ENCODE measurements at places on chromosomes 4 and X.

GRCh38 chrX:125340490-125340889 lies 20.8 kb downstream of the TEX13C start:
- no peak for DNase-seq

GRCh38 chrX:17882680-17883079 lies 21.6 kb upstream of the RAI2 start:
- no peak for DNase-seq

DNA sequence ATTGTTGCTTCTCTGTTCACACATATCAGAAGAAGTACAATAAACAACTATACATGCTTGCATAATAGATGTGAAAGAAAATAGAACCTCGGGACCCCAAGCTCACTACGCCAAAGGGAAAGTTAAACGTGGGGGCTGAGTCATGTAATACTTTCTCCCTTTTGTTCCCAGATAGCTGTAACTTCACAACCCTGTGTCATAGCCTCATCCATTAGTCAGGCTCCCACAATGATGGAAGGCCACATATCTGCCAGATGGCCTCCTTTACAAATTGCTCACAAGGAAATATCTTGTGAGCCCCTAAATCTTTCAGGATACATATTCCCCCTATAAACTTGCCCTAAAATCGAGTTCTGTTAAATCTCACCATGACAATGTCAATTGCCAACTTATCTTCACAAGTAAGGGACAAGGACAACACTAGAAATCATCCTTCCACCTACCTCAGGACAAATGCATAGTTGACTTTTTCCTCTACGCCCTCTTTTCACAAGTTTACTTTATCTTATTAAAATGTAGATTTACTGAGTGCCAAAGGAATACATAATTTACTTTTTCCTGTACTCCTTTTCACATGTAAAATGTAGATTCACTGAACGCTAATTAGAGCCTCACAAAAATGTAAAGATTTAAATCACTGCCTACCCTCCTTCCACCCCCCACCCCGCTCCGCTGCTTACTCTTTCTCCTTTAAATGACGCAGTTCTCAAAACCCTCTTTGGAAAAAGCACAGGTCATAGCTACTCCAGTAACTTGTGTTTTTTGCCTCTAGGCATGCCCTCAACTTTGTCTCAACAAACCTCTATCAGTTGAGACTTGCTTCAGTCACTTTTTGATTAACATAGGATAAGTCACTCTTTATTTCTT lies 477.1 kb downstream of the DTHD1 start:
- no peak for DNase-seq

DNA sequence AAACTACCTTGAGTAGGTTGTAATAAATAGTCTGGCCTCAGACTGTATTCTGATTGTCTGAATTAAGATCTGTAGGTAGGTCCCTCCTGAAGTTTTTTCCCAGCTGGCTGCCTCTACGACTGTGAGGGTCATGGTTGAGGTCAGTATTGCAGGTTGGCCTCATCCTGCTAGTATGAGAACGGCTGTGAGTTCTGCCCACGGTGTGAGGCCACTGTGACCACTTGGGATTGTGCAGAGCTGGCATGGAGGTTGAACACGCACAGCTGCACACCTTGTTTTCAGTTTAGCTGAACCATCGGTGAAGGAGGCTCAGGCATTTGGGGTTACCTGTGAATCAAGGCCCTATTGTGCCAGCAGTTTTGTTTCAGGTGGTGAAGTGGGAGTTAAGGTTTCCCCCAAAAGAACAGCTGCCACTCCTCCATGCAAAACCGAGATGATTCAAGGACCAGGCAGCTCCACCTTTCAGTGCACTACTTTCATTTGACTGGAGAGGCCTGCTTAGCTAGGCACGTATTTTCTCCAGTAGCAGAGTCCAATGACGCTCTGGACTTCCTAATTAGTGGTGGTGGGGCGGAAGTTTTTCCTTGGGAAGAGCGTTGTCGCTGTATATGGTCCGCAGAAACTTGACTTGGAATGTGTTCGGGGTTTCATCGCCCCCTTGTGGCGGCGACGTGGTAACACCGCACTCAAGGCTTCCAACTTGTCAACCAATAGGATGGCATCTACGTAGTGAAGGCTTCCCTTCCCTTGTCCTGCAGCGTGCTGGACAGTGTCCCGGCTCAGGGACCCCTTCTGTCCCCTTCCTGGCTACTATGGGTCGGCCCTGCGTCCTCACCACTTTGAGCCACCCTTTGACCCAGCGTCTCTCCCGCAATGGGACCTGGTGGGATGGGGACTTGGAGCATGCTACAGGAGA lies 13.8 kb downstream of the CMC4 start:
- DNase-seq, result peak; percentile 45

DNA sequence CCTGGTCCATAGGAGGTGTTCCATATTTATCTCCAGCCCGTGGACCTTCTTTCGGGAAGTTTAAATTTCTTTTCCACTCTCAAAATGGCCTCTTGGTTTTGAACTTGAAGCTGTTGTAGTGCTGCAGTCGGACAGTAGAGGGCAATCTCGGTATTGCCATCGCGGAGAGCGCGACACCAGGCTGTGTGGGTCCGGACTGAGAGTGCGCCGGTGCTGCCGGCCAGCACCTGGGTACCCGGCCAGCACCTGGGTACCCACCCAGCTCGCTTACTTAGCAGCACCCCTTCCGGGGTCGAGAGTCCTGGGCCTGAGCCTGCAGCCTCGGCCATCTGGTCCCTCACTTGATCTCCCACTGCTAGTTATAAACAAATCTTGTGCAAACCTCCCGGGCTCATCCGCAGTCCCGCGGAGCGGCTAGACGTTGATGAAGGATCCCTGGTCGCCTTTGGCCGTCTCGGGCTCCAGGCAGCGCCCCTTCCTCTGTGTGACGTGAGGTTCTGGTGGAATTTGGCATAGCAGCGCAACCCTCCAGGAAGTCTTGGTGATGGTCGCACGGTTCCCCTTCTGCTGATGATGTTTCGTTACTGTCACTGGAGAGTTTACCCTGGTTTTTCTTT lies 18.0 kb downstream of the FAM9A start:
- DNase-seq, result no peak

GRCh38 chr4:67746797-67747495 lies 7.2 kb downstream of the GNRHR start:
- peak; percentile 67 for DNase-seq

DNA sequence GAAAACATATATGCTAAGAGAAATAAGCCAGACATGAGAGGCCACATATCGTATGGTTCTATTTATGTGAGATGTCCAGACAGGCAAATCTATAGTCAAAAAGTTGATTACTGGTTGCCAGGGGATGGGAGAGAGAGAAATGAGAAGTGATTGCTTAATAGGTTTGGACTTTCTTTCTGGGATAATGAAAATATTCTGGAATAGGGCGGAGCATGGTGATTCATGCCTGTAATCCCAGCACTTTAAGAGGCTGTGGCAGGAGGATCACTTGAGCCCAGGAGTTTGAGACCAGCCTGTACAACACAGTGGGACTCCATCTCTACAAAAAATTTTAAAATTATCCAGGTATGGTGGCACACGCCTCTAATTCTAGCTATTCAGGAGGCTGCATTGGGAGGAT lies 22.4 kb downstream of the RBM47 start:
- no peak for DNase-seq

- DNase-seq, result no peak
Measured at GRCh38 chrX:71105628-71106027, 912 bp downstream of the CXorf65 start.

DNA sequence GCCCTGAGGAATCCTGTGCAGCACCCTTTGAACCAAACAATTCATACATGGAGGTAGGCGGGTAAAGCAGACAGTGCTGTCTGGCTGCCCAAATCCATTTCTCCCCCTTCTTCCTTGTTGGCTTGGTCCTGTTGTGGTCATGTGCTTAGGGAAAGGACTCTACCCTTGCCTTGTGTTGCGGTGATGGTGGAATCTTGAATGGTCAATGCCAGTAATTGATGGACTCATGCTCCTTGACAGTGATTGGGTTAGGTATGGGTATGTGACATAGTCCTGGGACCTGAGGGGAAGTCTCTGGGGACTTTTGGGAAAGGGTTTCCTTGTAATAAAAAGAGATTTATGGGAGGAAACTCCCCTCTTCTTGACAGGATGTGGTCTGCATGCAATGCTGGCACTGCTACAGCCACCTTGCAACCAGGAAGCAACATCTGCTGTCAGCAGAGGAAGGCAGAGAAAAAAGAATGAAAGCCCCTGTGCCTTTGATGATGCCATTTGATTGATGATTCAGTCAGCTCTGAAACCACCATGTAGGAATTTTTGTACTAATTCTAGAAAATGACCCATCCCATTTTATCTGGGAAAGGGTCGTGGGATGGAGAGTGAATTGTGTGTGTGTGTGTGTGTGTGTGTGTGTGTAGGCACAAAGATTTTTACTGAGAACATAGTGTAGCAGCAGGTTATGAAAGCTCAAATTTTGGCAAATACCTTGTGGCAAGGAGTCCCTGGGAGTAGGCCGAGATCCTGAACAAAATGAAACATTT lies 30.0 kb upstream of the HUWE1 start:
- peak; percentile 74 for DNase-seq

DNA sequence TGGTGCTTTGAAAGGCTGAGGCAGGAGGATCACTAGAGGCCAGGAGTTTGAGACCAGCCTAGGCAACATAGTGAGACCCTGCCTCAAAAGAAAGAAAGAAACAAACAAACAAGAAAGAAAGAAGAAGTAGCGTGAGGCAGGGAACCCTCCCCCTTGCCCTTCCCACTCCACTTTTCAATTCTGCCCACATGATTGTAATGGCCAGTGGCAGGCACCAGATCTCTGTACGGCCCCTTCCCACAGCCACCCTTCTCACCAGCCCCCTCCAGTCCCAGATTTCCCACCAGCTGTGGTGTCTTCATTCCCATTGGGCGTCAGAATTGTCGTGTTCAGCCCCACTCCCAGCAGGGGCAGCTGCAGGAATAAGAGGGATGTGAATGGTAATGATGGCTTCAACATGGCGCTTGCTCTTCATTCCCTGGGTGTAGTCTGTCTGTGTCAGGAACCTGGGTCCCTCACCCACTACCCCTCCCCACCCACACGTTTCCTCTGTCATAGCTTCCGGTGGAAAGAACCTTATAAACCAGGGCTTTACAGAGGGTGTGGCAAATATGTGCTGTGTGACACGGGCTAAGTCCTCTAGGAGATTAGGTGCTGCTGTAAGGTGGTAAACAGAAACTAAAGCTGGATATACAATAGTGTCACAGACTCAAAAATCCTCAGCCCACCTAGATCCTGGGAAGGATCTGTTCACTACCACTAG lies at the start of gene IL2RG:
Gene IL2RG (minus strand): TSS at position 437 of the 703 bp plus-strand sequence. CDS start 38 bp downstream, at position 399.
- DNase-seq, result peak; percentile 84

DNA sequence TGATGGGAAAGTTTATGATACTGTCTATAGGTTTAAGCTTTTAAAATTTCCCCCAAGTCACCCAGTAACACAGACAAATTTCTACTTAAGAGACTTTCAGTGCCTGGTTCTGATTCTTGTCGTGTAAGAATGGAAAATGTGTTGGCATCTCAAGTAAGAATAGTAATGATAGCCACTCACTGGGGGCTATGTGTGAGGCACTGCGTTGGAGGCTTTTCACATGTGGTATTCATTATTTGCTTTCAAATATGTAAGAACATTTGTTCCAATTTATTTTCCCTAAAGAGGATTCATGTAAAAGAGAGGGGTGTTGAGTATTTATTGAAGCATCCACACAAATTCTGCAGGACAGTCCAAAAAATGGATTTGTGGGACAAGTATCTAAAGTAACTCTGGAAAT lies 143.6 kb downstream of the FNIP2 start:
- no peak for DNase-seq

GRCh38 chrX:46580613-46581012 lies 7.0 kb downstream of the CHST7 start:
- DNase-seq, result no peak

DNA sequence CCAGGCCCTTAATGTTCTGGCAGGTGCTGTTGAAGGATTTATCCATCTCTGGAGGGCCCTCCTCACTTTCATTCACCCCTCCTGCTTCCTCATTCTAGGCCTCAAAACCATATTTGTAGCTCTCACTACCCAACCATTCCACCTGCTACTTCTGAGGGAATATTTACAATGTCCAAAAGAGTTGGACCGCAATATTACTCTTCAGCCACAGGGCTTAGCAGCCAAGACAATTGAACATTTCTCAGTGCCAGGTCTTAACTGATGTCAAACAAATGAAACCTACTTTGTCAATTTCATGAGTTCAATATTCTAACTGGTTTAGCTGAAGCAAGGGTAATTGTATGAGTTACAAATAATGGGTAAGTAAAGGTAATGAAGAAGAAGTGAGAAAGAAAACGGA lies 113.2 kb downstream of the ENOX2 start:
- no peak for DNase-seq

GRCh38 chr4:23036921-23037495 lies 344.3 kb downstream of the GBA3 start:
- DNase-seq, result no peak

- DNase-seq, result no peak
Measured at GRCh38 chrX:4197971-4198370, 484.5 kb upstream of the PRKX start.

DNA sequence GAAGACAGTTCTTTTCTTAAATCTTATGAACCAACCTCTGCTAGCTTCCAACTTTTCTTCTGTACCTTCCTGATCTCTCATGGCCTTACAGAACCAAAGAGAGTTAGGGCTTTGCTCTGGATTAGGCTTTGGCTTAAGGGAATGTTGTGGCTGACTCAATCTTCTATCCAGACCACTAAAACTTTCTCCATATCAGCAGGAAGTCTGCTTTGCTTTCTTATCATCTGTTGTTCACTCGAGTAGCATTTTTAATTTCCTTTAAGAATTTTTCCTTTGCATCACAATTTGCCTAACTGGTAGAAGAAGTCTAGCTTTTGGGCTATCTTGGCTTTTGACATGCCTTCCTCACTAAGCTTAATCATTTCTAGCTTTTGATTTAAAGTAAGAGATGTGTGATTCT lies 167.0 kb downstream of the TBCK start:
- no peak for DNase-seq

GRCh38 chr4:40333921-40334352 lies 1.2 kb upstream of the CHRNA9 start:
- no peak for DNase-seq

DNA sequence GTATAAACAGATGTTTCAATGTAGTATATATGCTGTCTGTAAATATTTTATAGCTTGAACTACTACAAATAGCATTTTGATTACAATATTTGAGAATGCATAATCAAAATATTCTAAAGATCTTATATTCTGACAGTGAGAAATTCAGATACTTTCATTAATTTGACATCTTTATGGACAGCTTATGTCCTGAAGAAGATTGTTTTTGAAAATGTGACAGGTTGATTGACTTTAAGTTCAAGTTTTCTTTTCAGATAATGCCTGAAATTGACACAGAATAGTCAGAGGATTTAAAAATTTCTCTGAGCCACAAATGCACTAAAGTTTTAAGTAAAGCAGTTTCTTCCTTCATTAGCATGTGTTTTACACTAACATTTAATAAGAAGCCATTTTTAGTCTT lies 799.8 kb downstream of the CCSER1 start:
- no peak for DNase-seq

DNA sequence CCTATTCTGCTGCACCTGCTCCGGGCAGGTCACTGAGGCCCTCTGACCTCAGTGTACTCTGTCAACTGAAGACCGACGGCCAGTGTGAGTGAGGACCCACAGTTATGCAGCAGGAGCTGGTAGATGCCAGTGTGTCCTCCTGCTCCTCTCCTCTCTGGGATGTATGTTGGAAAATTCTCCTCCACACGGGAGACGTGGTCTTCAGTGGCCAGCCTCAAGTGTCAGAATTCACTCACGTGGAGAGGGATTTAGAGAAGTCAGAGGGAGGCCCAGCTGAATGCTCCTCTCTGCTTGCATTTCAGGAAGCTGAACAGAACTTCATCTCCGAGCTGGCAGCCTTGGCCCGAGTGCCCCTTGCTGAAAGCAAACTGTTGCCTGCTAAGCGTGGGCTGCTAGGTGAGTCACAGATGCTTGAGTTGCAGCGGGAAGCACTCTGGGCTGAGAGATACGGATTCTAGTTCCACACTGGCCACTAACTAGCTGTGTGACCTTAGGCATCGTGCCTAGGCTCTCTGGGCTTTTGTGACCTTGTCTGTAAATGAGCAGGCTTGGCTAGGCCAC lies 83.6 kb downstream of the CRMP1 start:
- no peak for DNase-seq
